ENCODE measurements at places on chromosomes 2 and 18.

GRCh38 chr2:99285526-99285925, 15.5 kb downstream of the LYG1 start:
- DNase-seq, result no peak

DNA sequence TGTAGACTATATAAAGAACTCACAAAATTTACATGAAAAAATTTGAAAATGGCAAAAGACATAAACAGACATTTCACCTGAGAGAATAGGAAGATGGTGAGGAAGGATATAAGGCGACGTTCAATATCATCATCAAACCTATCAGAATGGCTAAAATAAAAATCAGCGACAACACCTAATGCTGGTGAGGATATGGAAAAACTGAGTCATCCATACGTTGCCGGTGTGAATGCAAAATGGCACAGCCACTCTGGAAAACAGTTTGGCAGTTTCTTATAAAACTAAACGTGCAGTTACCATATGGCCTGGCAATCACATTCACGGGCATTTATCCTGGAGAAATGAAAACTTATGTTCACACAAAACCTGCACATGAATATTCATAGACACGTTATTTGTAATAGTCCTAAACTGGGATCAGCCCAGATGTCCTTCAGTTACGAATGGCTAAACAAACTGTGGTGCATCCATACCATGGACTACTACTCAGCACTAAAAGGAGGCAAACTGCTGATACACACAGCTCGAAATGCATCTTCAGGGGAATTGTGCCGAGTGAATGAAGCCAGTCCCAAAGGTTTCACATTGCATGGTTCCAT, 63.1 kb upstream of the TXNDC2 start:
- no peak for DNase-seq

DNA sequence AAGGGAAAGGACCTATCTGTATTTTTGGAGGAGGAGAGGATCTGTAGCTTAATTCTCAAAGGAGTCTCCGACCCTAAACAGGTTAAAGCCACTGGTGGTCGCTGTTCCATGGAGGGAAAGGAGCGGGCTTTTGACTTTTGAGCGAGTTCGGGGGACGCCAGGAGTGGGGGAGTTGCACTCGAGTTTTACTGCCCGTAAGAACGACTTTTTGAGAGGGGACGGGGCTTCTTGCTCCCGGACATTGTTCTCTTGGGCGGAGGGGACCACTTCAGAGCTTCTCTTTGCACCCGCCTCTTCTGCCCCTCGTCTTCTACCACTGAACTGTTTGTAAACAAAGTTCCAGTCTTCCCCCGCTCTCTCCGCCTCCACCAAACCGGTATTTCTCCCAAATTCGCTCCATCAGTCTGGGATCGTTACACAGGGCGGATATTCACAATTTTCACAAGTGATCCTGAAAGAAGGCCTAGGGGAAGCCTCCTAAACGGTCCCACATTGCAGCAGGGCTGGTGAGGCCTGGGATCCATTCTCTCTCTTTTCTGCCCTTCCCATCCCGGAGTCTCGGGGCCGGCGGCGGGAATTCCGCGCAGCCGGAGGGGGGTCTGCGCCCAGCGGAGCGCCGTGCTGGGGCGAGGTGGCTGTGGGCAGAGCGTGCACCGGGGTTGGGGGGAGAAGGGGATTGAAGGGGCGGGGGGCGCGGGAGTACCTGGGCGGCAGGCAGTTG, 6.6 kb downstream of the DLX2 start:
- DNase-seq, result no peak

DNA sequence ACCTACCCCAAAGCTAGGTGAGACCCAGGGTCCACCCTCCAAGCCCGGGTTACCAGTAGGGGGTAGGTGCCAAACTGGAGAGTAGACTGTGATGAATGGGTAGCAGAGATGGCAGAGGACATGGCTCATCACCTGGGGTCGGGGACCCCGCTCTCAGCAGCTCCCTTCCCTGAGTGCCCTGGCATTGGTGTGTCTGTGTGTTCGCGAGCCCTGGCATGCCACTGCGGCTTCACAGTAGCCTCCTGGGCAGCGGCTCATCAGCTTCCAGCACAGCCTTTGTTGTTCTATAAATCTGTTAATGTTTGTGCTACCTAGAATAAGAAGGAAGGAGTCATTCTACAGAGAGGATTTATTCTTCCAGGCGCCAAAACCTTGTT, 62.6 kb upstream of the ALPP start:
- no peak for DNase-seq

- DNase-seq, result no peak
These were observed 30.3 kb upstream of the SEC11C start for GRCh38 chr18:59109375-59109774.

All from stimulated activated CD8-positive, alpha-beta memory T cell treated with anti-CD3 and anti-CD28 coated beads, Interleukin-2, amount 100 ng/mL, for 1 hour (primary cell).